ENCODE measurements at places on chromosomes 5 and 9.
A peak's percentile ranks its signal among the peaks of the same experiment; 100 is the strongest.

DNA sequence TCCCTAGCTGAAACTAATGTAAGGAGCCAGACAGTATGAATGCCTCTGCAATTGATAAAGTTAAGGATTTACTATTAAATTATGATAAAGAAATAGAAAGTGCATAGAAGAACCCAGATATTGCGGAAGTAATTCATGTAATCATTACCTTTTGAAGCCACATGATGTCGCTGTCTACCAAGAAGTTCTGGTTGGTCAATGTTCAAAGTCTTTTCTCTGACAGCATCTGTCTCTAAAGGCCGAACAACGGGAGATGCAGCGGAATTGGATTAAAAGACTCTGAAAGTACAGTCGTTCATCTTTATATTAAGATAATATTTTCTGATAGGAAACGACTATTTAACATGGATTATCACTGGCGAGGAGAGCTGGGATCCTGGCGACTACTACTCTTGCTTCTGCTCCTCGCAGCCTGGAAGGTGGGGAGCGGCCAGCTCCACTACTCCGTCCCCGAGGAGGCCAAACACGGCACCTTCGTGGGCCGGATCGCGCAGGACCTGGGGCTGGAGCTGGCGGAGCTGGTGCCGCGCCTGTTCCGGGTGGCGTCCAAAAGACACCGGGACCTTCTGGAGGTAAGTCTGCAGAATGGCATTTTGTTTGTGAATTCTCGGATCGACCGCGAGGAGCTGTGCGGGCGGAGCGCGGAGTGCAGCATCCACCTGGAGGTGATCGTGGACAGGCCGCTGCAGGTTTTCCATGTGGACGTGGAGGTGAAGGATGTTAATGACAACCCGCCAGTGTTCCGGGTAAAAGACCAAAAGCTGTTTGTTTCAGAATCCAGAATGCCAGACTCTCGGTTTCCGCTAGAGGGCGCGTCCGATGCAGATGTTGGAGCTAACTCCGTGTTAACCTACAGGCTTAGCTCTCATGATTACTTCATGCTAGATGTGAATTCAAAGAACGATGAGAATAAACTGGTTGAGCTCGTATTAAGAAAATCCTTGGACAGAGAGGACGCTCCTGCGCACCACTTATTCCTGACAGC is at the start of gene PCDHA8:
TSS of gene PCDHA8 (plus strand) at position 210 of the 985 bp plus-strand sequence. CDS start at position 345, 135 bp downstream.
- DNase-seq, result no peak

DNA sequence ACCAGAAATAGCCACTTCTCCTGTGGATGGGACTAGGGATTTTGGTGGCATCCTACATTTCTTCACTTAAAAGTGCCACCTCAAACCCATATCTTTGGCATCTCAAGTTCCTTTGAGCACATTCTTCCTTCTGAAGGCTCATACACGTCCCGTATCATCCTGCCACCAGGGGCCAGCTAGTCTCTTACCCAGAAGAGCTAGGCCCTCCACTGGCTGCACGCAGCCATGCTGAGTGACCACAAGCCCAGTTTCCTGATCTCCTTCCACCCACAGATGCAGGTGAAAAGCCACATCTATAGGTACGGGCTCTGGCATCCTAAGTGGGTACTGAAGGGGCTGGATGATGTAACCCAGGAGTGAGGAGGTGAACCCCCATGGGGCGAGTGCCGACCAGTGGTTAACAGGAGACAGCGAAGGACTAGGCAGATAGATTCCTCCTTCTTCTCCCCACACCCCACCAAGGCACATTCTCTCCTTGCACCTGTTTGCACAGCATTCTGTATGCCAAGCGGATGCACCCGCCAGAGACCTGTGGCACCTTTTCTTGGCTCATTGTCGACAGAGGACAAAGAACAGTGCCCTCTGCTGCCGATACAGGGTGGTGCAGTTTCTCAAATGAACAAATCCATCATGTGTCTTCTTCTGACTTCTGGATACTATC is 14.4 kb upstream of the SCGB3A1 start:
- no peak for DNase-seq

GRCh38 chr9:761176-761792 is 80.2 kb upstream of the DMRT1 start:
- DNase-seq, result no peak

DNA sequence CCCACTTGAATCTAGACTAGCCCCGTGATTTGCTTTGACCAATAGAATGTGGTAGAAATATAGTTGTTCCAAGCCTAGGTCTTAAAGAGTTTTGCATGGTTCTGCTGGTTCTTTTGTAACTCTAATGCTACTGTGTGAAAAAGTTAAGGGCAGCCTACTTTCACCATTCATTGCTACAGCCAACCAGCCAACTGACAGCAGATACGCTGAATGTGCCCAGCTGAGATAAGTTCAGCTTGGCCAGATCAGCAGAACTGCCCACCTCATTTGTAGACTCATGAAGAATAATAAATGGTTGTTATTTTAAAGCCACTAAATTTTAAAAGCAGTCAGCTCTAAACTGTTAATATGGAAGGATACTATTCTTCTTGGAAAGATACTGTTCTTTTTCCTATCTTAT is 23.9 kb downstream of the NR3C1 start:
- no peak for DNase-seq

- DNase-seq, result no peak
Observed at GRCh38 chr5:77231471-77232138, 21.1 kb downstream of the PDE8B start.

- peak; percentile 44 for DNase-seq
Observed at GRCh38 chr5:151213803-151214613, 9.9 kb downstream of the CCDC69 start.

GRCh38 chr5:142210011-142210410 is 101.4 kb downstream of the NDFIP1 start:
- DNase-seq, result no peak

DNA sequence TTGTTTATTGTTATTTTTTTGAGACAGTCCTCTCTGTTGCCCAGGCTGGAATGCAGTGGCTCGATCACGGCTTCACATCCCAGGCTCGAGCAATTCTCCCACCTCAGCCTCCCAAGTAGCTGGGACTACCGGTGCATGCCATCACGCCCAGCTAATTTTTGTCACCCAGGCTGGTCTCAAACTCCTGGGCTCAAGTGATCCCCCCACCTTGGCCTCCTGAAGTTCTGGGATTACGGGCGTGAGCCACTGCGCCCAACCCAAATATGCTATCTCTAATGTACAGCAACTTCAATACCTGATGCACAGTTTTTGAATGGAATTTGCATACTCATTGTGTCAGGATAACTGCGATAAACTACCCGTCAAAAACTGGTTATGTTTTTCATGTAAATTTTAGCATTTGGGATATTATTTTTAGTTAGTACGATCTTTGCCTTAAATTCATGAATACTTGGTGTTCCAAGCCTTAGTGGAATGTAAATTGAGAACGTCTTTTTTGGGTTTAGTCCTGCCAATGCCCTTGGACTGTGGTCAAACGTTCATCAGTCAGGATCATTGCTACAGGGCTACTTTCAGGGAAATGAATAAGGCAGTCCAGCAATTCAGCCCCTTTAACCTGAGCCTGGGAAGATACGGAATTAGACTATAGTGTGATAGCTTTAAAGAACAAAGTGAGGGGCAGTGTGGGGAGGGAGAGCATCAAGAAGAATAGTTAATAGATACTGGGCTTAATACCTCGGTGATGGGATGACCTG is 4.4 kb downstream of the UGCG start:
- no peak for DNase-seq

- DNase-seq, result no peak
Observed at GRCh38 chr5:71955723-71956122, 151.6 kb upstream of the MAP1B start.

- no peak for DNase-seq
Observed at GRCh38 chr9:23941051-23941450, 115.0 kb upstream of the ELAVL2 start.

GRCh38 chr5:112186401-112186990 is 232.6 kb downstream of the EPB41L4A start:
- no peak for DNase-seq

- DNase-seq, result no peak
Observed at GRCh38 chr5:157659868-157660660, 7.8 kb upstream of the SOX30 start.

DNA sequence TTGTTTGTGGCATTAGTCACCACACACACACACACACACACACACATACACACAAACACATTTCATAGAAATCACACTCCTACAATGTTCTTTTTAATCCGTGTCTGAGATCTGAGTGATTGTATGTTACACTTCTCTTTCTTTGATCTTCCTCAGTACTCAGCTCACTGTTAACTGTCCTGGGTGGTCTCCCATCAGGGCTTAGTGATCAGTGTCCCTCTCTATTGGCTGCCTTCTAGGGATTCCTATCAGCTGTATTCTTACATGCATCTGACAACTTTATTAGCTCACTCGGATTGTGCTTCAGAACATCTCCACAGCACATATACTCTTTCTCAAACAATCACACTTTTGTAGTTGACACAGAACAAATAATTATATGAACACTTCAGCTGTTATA is 170.2 kb upstream of the POU5F2 start:
- DNase-seq, result no peak

- no peak for DNase-seq
Observed at GRCh38 chr5:124599028-124599973, 147.1 kb downstream of the ZNF608 start.

GRCh38 chr5:57780306-57780960 is 297.8 kb upstream of the ACTBL2 start:
- DNase-seq, result no peak

DNA sequence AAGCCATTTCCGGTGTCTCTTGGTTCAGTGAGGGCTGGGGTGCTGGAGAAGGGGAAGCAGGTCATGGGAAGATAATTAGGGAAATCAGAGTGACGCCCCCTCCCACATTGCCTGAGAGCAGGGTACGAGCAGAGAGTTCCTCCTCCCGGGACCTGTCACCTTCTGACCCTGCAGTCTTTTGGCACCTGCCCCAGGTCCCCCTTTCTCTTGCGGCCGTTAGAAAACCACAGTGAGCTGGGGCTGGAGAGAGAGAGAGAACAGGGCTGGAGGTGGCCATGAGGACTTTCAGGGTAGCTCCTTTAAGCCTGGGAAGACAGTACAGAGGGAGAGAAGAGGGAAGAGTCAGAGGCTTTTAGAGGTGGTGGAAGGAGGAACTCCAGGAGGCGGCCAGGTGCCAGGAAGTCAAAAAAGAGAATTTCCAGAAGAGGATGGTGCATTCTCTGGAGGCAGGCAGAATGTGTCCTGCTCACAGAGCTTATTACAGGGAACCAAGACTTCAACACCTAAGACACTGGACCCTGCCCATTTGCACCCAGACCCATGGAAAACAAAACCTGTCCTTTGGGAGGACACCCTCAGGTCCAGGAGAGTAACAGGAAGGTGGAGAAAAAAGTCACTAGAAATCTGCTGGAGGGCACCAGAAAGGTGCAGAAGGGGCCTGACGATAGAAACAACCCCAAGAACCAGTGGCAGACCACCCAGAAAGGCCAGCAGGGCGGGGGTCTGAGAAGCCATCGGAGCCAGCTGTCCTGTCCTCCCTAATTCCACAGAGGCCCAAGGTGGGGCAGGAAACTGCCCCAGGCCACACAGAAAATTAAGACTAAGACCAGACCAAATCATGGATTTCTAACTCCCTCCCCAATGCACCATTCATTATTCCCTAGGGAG is 6.5 kb upstream of the ACSL6 start:
- DNase-seq, result peak; percentile 27

- DNase-seq, result no peak
Observed at GRCh38 chr9:89021154-89021803, 30.0 kb downstream of the S1PR3 start.

DNA sequence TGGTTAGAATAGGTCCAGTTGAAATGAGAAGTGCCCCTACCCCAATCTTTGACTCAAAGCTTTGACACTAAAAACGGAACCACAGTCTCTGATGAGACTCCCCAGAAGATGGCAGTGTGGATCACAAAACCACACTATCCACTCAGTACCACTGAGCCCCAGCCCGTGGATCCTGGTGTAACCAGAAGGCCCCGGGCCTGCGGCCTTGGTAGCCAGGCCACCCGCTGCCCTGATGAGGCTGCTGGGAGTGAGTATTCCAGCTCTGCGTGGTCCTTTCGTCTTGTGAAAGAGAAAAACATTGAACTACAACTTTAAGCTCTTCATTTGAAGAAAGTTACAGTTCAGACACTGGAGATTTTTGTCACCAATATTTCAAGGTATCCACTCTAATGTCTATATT is 42.2 kb upstream of the FBP1 start:
- peak; percentile 66 for DNase-seq

- no peak for DNase-seq
Observed at GRCh38 chr5:181140766-181141165, 6.6 kb upstream of the OR2V2 start.

- no peak for DNase-seq
Observed at GRCh38 chr5:126988021-126988569, 42.3 kb downstream of the MARCHF3 start.

DNA sequence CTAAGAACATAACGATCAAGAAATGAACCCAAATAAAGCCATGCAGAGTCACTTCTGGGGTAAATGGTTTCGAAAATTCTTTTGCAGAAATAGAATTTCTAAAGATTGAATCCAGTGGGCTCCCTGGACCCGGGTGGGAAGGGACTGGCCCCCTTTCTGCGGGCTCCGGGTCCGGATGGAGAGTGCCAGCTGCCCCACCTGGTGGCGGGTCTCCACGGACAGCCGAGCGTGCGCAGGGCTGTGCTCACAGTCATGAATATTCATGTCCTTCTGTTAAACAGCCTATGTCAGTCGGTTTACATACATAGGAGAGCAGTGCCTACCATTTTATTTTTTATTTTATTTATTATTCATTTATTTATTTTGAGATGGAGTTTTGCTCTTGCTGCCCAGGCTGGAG is 4.7 kb upstream of the PPP1R26 start:
- no peak for DNase-seq

DNA sequence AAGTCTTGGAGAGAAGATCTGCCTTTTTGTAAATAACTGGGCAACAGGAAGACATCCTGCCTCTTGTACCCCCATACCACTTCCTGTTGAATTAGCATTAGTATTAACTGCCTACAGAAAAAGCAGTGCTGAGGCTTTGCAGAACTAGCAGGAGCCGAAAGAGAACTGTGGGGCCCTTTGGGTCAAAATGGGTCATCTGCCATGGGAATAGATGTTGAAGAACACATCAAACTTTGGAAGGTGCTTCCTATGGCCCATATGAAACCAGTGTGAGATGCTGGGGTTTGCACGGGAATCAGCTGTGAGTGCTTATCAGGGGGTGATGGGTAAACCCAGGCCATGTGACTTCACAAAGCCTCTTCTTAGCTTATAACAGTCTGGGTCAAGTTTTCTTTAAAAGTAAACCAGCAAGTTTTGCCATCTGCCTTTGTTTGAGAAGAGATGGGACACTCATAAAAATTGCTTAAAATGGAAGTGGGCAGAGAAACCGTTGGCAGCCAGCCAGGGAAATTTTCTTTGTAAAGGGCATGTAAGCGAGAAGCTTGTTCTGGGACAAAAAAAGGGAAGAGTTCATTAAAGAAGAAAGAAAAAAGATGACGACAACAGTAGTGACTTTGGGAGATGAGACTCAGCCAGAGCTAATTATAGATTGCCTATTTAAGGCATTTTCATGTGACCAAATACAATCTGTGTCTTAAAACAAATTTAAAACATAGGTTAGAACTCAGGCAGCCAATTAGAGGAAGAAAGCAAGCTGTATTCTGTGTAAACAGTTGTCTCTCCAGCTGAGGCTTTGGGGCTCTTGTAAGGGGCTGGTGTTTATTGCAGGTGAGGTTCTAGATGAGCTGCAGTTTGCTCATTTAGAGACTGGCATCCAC is 4.4 kb downstream of the SLC25A25 start:
- DNase-seq, result no peak

GRCh38 chr5:113357696-113358476 is 76.9 kb downstream of the TSSK1B start:
- no peak for DNase-seq

GRCh38 chr9:113428062-113428615 is 17.6 kb downstream of the C9orf43 start:
- DNase-seq, result no peak
